BJ (cell line): ENCODE measurements at places on chromosomes 2 and 18.

- no peak for DNase-seq
Observed at GRCh38 chr2:197057959-197058358, 131.5 kb upstream of the PGAP1 start.

GRCh38 chr18:49459404-49460171, 857 bp downstream of the DYM start:
- DNase-seq = no peak

DNA sequence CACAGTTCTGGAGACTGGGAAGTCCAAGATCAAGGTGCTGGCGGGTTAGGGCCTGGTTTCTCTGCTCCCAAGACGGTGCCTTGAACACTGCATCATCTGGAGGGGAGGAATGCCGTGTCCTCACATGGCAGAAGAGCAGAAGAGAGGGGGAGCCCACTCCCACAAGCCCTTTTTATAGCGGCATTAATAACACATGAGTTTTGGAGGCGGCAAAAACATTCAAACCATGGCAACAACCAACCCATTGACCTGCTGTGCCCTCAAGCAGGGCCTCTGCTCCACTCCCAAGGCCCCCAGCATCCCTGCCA, 62.0 kb downstream of the SMAD7 start:
- DNase-seq = no peak

DNA sequence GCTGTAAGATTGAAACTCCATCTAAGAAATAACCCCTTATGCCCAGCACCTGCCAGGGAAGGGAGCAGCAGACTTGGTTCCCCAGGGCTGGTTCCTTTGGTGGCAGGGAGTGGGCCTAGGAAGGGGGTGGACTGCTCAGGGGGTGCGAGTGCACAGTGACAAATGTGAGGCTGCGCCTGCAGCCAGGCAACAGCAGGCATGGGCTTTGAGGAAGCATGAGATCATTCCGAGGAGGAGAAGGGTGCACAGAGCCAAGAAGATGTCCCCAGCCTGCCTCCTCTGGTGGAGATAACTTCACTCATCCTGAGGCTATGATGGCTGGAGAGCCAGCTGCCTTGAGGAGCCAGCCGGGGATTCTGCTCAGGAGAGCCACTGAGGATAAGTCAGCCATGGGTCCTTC, 158.0 kb downstream of the CAPN13 start:
- no peak for DNase-seq
